Sigmoid colon (tissue), 7 donors: ENCODE measurements at places on chromosomes 11 and 22. TPM values are rescaled to one million over a fixed set of nuclear protein-coding genes. Genes with fewer than 3 reads are reported as not detected.

DNA sequence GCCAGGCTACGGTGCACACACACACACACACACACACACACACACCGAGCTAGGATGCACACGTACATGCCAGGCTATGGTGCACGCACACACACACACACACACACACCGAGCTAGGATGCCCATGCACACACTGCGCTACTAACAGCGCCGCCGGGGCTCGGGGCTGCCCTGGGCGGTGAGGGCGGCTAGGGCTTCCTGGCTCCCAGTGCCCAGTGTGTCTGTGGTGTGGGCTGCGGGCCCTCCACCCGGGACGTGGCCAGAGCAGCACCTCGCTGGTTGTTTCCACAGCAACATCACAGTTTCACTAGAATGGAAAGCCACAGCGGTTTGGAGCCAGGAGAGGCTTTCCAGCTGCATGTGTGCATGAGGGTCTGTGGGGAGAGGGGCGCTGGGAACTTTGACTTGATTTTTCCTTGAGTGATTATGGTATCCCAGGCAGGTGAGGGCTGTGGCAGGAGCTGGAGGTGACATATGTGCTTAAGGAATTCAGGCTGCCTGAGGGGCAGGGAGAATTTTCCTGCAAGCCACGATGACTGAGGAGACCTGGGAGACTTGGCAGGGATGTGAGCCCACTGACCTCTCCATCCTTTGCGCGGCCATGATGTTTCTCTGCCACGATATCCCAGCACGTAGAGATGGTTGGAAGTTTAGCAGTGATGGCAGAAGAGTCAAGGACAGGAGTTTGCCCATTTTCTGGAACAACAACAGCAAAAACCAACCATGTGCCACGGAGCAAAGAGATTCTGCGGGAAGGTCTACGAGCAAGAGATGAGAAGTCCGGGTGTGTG lies 195.9 kb downstream of the SNX19 start:
- H3K36me3 ChIP-seq = no peaks in the 10 kb centered on the region
- H3K4me1 ChIP-seq = peaks cover 1% of the 10 kb centered on the region
- H3K27me3 ChIP-seq = no peaks in the 10 kb centered on the region

GRCh38 chr22:37137131-37137530 lies 12.6 kb downstream of the IL2RB start:
- H3K27ac ChIP-seq = no peak overlapping the region
- H3K4me1 ChIP-seq = no peaks in the 10 kb centered on the region
- H3K4me3 ChIP-seq = no peak overlapping the region
- H3K36me3 ChIP-seq = no peaks in the 10 kb centered on the region
- no peaks in the 10 kb centered on the region for H3K27me3 ChIP-seq
- DNase-seq = no peak

- no peak overlapping the region for H3K27ac ChIP-seq
- H3K27me3 ChIP-seq = no peaks in the 10 kb centered on the region
- H3K4me1 ChIP-seq = no peaks in the 10 kb centered on the region
- DNase-seq = no peak
- no peaks in the 10 kb centered on the region for H3K36me3 ChIP-seq
- H3K4me3 ChIP-seq = no peak overlapping the region
These were observed 477.6 kb downstream of the SOX6 start for GRCh38 chr11:15878756-15879155.

GRCh38 chr22:23389271-23390071 lies 190.6 kb downstream of the IGLL1 start:
- H3K27me3 ChIP-seq = peaks cover 5% of the 10 kb centered on the region
- no peak overlapping the region for H3K27ac ChIP-seq
- H3K4me3 ChIP-seq = no peak overlapping the region
- DNase-seq = peak; percentile 58

DNA sequence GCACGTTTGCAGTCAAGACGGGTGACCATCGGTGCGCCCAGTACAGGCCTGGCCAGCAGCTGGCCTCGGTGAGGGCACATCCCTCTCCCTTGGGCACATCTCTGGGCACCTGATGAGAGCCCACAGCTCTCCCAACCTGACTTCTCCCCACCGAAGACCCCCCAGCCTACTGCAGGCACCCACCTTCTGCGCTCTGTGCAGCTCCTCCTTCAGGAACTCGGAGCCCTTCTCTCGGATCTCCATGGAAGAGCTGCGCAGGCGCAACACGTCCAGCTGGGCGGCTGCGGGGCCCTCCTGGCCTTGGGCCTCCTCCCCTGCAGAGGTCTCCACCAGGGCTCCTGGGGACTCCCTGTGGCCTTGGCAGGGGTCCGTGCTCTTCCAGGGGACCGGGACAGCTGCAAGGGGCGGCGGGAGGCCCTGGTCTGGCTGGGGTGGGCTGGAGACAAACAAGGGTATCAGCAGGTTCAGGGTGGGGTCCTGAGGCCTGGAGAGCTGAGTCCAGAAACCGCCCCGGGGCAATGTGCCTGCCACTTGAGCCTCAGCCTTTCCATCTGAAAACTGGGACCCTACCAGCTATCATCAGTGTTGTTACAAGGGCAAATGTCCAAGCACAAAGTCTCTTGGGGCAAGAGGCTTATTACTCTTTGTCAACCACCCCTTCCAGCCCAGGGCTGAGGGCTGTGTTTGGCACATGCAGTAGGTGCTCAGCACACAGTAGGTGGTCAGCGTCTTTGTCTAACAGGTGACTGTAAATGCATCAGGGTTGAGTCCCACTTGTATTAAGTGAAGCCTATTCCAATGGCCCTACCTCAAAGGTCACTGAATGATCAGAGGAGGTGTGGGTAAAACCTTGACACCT lies 9.3 kb downstream of the RAB3IL1 start:
- H3K4me1 ChIP-seq = no peaks in the 10 kb centered on the region
- no peak overlapping the region for H3K27ac ChIP-seq
- no peaks in the 10 kb centered on the region for H3K36me3 ChIP-seq
- no peaks in the 10 kb centered on the region for H3K27me3 ChIP-seq

DNA sequence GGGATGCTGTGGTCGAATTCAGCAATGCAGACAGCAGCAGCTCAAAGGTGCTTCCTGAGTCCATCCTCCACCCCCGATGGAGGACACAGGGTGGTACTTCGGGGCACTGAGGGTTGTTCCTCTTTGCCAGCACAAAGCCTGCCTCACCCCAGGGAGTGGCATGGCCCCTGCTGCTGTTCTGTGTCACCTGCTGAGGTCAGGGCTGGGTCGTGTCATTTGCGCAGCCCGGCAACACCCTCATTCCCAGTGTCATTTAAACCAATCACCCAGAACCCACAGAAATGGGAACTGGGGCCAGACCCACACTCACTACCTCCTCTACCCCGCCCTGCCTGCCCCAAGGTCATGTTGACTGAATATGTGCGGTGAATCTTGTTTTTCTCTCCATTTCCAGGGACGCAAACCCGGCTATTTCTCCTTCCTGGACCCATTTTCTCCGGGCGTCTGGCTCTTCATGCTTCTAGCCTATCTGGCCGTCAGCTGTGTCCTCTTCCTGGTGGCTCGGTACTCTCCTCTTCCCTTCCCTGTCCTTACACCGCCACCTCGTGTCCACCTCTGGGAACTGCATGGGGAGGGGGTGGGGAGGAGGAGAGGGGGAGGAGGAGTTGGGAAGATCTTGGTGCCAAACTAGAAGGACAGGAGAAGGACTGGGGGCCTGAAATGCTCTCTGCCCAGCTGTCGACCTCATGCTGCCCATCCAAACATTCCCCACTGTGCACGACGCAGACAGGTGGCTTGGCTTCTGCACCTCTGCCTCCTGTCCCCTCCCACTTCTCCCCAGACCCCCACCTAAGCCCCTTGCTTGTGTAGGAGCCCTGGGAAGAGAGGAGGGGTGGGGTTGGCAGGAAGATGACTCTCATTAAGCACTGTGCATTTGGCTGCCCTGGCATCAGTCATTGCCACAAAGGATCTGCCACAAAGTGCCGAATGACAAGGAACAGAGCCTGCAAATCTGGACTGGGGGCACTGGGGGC lies 71.2 kb upstream of the TBCEL start:
- no peak overlapping the region for H3K27ac ChIP-seq
- peaks cover 15% of the 10 kb centered on the region for H3K27me3 ChIP-seq
- H3K36me3 ChIP-seq = no peaks in the 10 kb centered on the region
- H3K4me1 ChIP-seq = peaks cover 5% of the 10 kb centered on the region
- peak; percentile 79 for DNase-seq
- H3K4me3 ChIP-seq = no peak overlapping the region

- H3K36me3 ChIP-seq = no peaks in the 10 kb centered on the region
- no peak overlapping the region for H3K4me3 ChIP-seq
- peaks cover 87% of the 10 kb centered on the region for H3K4me1 ChIP-seq
- peak; percentile 97 for DNase-seq
- H3K27ac ChIP-seq = peak overlapping the region; percentile 85
These were observed 49.3 kb downstream of the SCUBE1 start for GRCh38 chr22:43293655-43294392.

GRCh38 chr11:10107497-10107896 lies 186.5 kb downstream of the SBF2 start:
- no peaks in the 10 kb centered on the region for H3K36me3 ChIP-seq
- no peak for DNase-seq
- no peak overlapping the region for H3K27ac ChIP-seq
- no peaks in the 10 kb centered on the region for H3K4me1 ChIP-seq
- no peak overlapping the region for H3K4me3 ChIP-seq

The GVQW3 gene
- total RNA-seq = 2.6 TPM

The LARGE2 gene
- total RNA-seq = not detected

The TCN2 gene
- total RNA-seq = 23.5 TPM

DNA sequence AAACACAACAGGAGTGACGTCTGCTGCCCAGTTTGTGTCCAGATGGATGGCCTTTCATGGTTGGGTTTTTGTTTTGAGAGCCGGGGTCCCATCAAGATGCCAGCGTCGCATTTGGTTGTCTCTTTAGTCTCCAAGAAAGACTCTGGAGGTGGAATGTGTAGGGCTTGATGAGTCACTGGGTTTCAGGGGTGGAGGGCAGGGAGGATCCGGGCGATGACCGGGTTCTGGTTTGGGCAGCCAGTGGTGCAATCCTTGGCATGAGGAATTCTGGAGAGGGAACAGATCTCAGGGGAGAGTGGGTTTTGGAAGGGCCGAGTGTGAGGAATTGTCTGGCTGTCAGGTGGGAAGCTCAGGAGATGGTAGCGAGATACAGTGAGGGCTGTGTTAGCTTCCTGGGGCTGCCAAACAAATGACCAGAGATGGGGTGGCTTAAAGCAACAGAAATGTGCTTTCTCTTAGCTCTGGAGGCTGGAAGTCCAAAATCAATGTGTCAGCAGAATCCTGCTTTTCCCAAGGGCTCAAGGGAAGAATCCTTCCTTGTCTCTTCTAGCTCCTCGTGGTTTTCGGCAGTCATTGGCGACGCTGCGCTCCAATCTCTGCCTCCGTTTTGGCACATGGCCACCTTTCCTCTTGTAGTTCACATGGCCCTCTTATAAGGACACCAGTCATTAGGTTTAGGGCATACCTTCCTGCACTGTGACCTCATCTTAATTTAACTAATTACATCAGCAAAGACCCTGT lies 26.4 kb upstream of the PPFIA1 start:
- no peaks in the 10 kb centered on the region for H3K36me3 ChIP-seq
- H3K27ac ChIP-seq = no peak overlapping the region
- DNase-seq = no peak

The MPEG1 gene
- total RNA-seq = 11.7 TPM

GRCh38 chr11:7514099-7514591 lies 346 bp downstream of the PPFIBP2 start:
- peak overlapping the region; percentile 89 for H3K27ac ChIP-seq
- H3K27me3 ChIP-seq = no peaks in the 10 kb centered on the region
- DNase-seq = peak; percentile 73
- peaks cover 17% of the 10 kb centered on the region for H3K4me1 ChIP-seq

The MIAT gene
- total RNA-seq = 1.7 TPM

The C22orf42 gene
- total RNA-seq = not detected

- H3K4me1 ChIP-seq = no peaks in the 10 kb centered on the region
- H3K27me3 ChIP-seq = no peaks in the 10 kb centered on the region
- H3K27ac ChIP-seq = no peak overlapping the region
- H3K36me3 ChIP-seq = peaks cover 42% of the 10 kb centered on the region
- DNase-seq = no peak
- H3K4me3 ChIP-seq = no peak overlapping the region
These were observed 7.3 kb downstream of the USP35 start for GRCh38 chr11:78195917-78196560.

DNA sequence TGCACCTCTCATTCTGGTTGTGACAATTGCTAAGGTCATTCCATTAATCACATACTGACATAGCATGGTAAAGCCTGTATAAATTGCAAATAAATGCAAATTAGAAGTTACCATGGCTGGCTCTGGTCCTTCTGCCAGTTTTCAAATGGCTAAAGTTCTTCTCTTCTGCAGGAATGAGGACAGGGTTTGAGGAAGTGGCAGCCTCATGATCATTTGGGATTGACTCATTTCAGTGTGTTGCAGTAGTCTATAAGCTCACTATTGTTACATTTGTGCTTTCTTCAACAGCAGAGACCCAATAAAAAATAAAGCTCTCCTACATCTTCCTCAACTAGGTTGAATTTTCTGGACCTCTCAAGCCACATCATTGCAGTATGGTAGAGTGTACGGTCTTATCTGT lies 60.3 kb downstream of the NECTIN1 start:
- DNase-seq = no peak
- peaks cover 17% of the 10 kb centered on the region for H3K4me1 ChIP-seq
- H3K27me3 ChIP-seq = no peaks in the 10 kb centered on the region
